Activated T-helper 1 cell treated with Interleukin-2 at 50 U/mL for 16 hours (primary cell): ENCODE measurements at places on chromosomes 3 and 15.
A peak's percentile ranks its signal among the peaks of the same experiment; 100 is the strongest.

GRCh38 chr3:81666502-81667121 is 94.8 kb downstream of the GBE1 start:
- no peak for DNase-seq

DNA sequence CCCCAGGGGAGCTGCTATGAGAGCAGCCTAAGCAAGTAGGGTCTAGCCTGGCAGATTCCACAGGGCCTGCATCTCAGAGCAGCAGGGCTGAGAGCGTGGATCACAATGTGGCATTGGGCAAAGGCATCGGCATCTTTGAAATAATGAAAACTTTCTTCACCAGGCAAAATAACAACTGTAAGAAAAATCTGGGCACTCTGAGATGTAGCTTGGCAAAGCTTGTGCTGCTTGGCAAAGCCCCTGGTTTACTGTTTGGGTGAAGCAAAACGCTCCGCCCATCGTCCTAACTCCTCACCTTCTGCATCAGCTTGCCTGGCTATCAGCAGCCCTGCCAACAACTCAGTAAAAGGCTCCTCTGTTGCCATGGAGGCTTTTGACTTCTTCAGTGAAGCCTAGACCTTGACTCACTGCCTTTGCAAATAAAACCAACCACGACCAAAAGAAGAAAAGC is 212.8 kb upstream of the EIF1B start:
- DNase-seq, result no peak

DNA sequence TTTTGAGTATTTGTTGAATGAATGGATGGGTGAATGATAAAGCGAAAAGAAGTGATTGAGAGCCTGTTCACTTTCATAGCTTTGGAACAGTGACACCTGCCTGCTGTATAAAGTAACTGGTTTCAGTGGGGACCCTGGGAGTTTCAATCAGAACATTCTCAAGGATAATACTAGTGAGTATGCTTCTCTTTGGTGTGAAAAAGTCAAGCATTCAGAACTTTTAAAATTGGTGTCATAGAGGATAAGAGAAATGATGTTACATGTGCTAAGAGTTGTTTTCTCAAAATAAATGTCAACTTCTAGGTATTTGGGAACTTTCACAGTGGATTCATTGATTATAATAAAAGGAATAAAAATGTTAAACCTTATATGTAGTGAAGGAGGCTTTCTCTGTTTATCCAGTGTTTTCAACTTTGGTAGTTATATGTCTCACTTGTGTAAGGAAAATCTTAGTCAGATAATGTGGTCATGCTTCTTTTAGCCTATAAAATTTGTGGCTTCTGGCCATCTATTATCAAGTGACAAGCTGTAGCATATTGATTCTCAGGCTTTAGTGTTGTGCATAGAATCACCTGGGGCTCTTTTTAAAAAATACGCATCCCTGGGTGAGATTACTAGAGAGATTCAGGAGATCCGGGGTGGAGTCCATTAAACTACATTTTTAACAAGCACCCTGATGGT is 11.9 kb downstream of the LRCH3 start:
- no peak for DNase-seq

GRCh38 chr3:126136428-126137220 is 43.8 kb downstream of the ALDH1L1 start:
- no peak for DNase-seq

- peak; percentile 49 for DNase-seq
Measured at GRCh38 chr3:194344012-194344411, 7.1 kb downstream of the CPN2 start.

DNA sequence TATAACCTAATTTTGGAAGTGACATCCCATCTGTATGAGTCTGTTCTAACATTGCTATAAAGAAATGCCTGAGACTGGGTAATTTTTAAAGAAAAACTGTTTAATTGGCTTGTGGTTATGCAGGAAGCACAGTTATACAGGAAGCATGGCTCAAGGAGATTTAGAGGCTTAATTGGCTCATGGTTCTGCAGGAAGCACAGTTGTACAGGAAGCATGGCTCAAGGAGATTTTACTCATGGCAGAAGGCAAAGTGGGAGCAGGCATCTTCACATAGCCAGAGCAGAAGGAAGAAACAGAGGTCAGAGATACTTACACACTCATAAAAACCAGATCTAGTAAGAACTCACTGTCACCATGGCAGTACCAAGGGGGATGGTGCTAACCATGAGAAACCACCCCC is 193.1 kb upstream of the ADAMTS9 start:
- DNase-seq, result no peak

- DNase-seq, result no peak
Measured at GRCh38 chr15:81336568-81336967, 12.6 kb upstream of the STARD5 start.

DNA sequence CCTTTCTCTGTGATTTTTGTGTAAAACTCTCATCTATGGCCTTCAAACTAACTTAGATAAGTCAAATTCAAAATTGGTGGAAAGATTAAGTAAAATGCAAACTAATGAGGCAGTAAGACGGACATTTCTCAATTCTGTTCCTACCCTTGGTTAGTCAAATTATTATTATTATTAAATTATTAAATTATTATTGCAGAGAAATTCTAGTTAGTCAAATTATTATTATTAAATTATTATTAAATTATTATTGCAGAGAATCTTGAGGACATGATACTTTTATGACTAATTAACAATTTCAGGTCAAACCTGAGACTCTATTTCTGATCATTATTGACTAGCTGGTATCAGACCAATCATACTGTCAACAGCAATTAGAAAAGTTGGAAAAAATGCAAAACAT is 845.0 kb upstream of the NECTIN3 start:
- DNase-seq, result no peak

GRCh38 chr3:11727207-11727606 is 83.5 kb upstream of the VGLL4 start:
- no peak for DNase-seq

DNA sequence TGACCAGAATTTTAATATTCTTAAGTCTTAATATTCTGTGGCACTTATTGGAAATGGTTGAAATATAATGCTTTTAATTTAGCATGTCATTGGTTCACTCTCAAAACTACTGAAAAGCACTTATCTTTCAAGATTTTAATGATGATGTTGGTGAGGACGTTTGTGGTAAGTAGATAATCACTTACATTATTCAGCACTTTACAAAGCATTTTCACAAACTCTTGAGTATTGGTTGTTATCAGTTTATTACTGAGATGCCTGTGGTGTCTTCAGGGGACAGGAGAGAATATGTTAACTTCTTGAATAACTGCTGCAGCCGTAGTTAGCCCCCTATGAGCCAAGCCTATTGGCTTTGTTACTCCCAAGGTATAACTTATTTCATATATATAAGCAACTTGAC is 15.2 kb downstream of the TGFBR2 start:
- DNase-seq, result no peak

- no peak for DNase-seq
Measured at GRCh38 chr3:186003610-186004009, 65.8 kb upstream of the TRA2B start.

DNA sequence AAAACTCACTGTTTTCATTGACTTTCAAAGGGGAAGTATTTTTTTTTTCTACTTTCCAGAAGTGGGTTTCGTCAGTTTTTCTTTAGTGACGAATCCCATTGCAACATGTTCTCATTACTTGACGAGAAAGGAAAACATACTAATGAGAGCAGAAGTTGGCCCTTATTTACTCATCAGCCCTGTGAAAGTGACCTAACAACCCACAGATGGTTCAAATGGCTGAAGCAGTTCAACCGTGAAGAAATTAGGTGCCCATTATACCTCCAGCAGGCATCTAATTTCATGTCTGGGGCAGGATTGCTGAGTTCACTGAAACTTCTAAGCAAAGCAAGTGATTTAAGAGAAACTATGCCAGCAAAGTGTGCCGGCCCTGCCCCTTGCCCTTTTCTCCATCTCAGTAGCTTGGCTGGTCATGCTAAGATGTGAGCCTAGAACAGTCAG is 9.0 kb downstream of the AQP9 start:
- DNase-seq, result no peak

GRCh38 chr3:135516143-135516542 is 449.4 kb upstream of the PPP2R3A start:
- DNase-seq, result no peak

DNA sequence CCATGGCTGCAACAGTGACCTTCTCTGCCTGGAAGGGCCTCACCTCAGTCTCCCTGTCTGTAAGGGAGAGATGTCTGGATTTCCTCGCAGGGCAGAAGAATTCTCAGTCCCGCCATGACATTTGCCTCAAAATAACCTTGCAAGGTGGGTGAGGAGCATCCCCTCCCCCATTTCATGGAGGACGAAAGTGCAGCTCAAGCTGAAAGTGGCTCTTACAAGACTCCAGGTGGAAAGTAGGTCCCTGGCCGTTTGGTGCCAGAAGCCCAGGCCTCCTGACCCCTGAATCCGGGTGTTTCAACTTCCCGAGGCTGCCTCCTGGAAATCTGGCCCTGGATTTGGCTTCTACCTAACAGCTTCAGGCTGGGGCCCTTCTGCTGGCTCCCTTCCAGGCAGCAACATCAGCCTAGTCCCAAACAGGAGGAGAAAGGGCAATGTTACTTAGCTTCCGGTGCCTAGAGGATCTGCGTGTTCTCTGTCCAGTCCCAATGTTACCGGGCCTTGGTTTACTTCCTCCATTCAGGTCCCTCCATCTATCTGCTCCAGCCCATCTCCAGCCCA is 769 bp upstream of the CSPG4 start:
- no peak for DNase-seq

DNA sequence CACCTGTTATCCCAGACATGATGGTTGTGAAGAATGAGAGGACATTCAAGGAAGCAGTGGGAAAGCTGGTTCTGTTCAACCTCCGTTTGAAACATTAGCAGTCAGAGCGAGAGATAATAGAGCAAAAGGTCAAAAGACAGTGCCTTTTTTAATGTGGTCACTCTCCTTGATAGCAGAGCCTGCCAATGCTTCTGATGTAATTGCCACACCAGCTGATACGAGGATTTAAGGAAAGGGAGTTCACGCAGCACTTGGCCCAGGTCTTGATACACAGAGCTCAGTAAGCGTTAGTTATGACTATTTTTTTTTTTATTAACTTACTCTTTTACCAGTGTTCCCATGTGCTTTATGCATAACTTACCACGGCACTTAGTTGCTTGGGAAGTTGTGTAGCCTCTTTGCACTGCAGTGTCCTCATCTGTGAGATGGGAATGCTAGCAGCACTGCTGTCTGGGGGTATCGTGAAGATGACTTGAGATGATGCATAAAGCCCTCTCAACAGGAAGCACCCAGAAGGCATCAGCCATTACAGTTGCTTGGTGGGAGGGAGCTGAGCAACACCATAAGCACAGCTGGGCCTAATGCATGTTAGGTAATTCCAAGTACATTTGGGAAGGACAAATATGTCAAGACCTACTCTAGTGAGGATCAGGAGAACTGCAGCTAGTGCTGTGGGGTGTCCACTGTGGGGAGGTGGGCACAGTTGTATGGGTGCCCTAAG is 123.3 kb upstream of the RASGRP1 start:
- no peak for DNase-seq

- DNase-seq, result no peak
Measured at GRCh38 chr3:125147491-125147820, 65.1 kb downstream of the SLC12A8 start.

GRCh38 chr3:136075218-136075808 is 109.8 kb downstream of the PPP2R3A start:
- DNase-seq, result peak; percentile 46

- no peak for DNase-seq
Measured at GRCh38 chr3:16388850-16389441, 123.9 kb downstream of the OXNAD1 start.
